Smooth muscle cell of trachea (primary cell): ENCODE measurements at places on chromosomes 2 and 18. TPM values are rescaled to one million over a fixed set of nuclear protein-coding genes. Genes with fewer than 3 reads are reported as not detected.

Gene CRYGC
- total RNA-seq, result not detected in 2 replicates

Gene CPS1
- 20.9 and 21.3 TPM in 2 replicates for total RNA-seq

Gene ADGRF3
- not detected in 2 replicates for total RNA-seq

Gene NAGK
- 70.8 and 76.3 TPM in 2 replicates for total RNA-seq

Gene IL18R1
- 0.44 and 0.66 TPM in 2 replicates for total RNA-seq

Gene UGGT1
- 71.6 and 102 TPM in 2 replicates for total RNA-seq

Gene DOK6
- 1.5 and 5.6 TPM in 2 replicates for total RNA-seq

Gene SPOPL
- 8.6 and 14.7 TPM in 2 replicates for total RNA-seq

Gene CLHC1
- 8.9 and 13.5 TPM in 2 replicates for total RNA-seq

Gene GALNT5
- total RNA-seq, result 62.3 and 81.0 TPM in 2 replicates

Gene NAPG
- total RNA-seq, result 27.5 and 44.9 TPM in 2 replicates

Gene UGT1A9
- total RNA-seq, result not detected in 2 replicates

Gene RGPD4
- total RNA-seq, result not detected in 2 replicates

Gene DCC
- total RNA-seq, result 0.17 and 2.5 TPM in 2 replicates

Gene PROKR1
- not detected in 2 replicates for total RNA-seq

Gene ATOH8
- total RNA-seq, result 22.4 and 55.9 TPM in 2 replicates

Gene TBR1
- total RNA-seq, result under 0.01 TPM in 1 of 2 replicates, not detected in the other

Gene IL37
- not detected in 2 replicates for total RNA-seq

Gene STARD6
- total RNA-seq, result not detected in 2 replicates

Gene CMPK2
- 0.50 and 0.58 TPM in 2 replicates for total RNA-seq

Gene GNLY
- total RNA-seq, result not detected in 2 replicates

Gene NDC80
- 1.7 and 41.5 TPM in 2 replicates for total RNA-seq

Gene RAPGEF4
- 0.66 and 1.2 TPM in 2 replicates for total RNA-seq

Gene IL1F10
- not detected in 2 replicates for total RNA-seq

Gene TRIM43
- not detected in 2 replicates for total RNA-seq
